ENCODE measurements at places on chromosomes 3 and 15.

- DNase-seq, result no peak
These were observed 35.4 kb downstream of the RNU5B-1 start for GRCh38 chr15:65339920-65340319.

GRCh38 chr3:79497447-79498111, 270.2 kb downstream of the ROBO1 start:
- DNase-seq, result no peak

DNA sequence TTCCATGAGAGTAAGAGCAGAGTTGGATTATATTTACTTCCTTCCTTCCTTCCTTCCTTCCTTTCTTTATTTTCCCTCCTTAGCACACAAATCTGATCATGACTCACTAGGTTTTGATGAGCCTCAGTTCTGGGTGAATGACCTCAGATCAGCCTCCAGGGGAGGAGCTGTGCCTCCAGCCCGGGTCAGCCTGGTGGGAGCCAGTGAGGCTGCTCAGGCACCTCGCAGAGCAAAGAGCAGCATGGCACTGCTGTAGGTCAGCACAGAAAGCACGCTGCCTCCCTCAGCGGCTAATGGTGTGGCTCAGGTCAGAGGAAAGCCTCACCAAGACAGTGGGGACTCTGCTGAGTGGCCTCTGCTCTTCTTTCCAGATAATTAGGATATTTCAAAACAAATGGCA, 108.5 kb downstream of the SYNPR start:
- no peak for DNase-seq

DNA sequence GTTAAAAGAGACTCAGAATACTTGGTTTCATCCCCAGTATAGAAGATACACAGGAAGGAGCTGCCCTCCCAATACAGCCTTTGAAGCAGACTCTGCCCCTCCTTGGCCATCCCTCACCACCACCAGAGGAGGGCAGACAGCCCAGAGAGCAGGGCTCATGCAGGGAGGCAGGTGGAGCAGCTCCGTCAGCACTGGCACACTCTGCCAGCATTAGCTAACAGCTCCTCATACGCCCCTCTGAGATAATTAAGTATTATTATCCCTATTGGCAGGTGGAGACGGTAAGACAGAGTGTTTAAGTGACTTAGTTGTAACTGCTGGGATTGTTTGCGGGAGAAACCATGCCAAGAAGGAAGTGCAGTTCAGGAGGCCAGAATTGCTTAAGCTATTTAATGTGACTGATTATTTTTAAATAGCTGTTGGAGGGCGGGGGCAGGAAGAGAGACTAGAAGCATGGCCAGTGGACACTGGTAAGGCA, 434.0 kb downstream of the EPHB1 start:
- DNase-seq, result no peak

DNA sequence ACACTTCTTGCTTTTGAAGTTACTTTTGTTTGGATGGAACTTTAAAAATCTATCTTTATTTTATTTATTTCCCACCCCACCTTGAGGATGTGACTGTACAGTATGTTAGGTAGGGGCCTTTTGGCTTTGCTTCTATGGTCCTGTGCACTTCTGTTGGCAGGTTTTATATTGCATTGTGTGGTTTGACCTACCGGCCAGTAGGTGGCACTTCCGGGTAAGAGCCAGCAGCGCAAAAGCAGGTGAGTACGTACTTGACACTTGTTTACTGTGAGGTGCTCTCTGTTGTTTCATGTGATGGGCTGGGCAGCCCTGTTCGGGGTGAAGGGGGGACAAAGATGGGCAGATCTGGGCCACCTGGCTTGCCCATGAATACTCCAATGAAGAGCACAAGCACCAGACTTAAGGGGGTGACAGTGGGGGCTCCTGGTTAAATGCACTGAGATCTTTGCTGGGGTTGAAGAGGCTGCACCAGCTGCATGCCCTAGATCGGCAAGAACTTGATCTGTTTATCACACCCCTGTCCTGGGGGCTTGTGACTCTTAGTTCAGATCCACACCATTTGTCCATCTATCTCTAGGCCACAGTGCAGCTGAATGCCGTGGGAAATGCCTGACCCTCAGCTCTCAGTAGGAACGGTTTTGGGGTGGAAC, 131.6 kb downstream of the NLGN1 start:
- DNase-seq, result no peak

GRCh38 chr3:69092030-69092516, 7.3 kb downstream of the ARL6IP5 start:
- no peak for DNase-seq

GRCh38 chr3:21484057-21484827, 266.8 kb downstream of the ZNF385D start:
- DNase-seq, result no peak

GRCh38 chr15:25863111-25863967, at the start of gene ATP10A:
ATP10A (minus strand) TSS chr15:25863327; CDS start chr15:25863096, 231 bp downstream.
- no peak for DNase-seq

GRCh38 chr15:88257311-88258092, 963 bp upstream of the NTRK3 start:
- DNase-seq, result no peak

DNA sequence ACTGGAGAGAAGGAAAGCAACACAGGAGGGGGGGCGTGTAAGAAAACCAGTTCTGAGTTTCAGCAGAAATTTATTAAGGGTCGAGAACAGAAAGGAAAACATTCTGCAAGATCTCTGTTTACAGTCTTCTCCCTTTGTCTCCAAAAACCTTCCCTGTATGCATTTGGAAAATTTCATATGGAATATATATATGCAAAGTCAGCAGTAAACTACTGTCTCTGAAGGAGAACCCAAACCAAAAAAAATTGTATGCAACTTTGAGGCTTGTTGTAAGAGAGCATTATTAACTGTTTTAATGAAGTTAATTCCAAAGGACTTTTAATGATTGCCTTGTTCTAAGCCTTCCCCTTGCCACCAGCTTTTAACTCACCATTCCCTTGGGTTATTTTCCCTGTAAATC, 238.2 kb upstream of the GPR149 start:
- DNase-seq, result no peak

- no peak for DNase-seq
These were observed 403.8 kb upstream of the ADAMTS9 start for GRCh38 chr3:65091565-65091964.

GRCh38 chr3:150357923-150358607, 50.0 kb upstream of the TSC22D2 start:
- DNase-seq, result no peak

DNA sequence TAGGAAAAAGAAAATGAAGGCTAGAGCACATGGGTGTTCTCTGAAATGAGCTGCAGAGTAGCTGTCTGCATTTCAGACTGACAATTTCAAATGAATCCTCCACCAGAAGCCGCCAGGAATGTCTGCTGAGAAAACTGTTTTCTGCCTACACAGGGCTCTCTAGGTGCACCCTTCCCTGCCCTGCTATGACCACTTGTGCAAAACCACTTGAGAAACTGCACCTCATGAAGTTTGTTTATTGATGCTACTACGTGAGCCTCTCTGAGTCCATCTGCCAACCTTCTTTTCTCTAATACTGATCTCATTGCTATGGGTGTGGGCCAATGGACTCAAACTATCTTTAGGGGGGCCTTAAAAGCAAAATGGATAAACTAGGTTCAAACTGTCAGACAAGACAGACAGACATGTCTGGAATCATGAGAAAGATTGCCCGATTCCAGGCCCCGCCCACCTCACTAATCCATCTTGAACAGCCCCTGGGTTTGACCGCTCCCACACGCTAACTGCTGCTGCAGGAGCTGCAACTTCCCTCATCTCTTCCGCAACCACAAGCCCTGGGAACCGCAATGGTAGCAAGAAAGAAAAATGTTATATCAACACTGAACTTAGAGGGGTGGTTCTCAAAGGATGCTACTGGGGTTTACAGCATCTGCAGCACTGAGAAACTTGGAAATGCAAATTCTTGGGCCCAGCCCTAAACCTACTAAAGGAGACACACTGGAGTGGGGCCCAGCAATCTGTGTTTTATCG, 9.0 kb upstream of the CD47 start:
- no peak for DNase-seq

GRCh38 chr3:84039099-84039498, 919.7 kb upstream of the CADM2 start:
- DNase-seq, result no peak

GRCh38 chr3:22893644-22894325, 309.3 kb upstream of the UBE2E2 start:
- DNase-seq, result no peak

GRCh38 chr3:105606016-105606415, 239.3 kb downstream of the ALCAM start:
- DNase-seq, result no peak
